ENCODE measurements at places on chromosomes 11 and 22.

GRCh38 chr11:84691830-84692229 lies 935.3 kb downstream of the DLG2 start:
- ATAC-seq, result no peak

DNA sequence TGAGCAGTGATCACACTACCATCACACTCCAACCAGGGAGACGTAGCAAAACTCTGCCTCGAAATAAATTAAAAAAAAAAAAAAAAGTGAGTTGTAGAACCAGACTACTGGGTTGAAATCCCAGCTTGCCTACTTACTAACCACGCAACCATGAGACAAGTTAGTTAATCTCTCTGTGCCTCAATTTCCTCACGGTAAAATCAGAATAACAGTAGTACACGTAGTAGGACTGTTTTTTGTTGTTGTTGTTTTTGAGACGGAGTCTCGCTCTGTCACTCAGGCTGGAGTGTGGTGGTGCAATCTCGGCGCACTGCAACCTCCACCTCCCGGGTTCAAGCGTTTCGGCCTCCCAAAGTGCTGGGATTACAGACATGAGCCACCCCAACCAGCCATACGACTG lies 14.2 kb downstream of the RAB6A start:
- ATAC-seq, result no peak

DNA sequence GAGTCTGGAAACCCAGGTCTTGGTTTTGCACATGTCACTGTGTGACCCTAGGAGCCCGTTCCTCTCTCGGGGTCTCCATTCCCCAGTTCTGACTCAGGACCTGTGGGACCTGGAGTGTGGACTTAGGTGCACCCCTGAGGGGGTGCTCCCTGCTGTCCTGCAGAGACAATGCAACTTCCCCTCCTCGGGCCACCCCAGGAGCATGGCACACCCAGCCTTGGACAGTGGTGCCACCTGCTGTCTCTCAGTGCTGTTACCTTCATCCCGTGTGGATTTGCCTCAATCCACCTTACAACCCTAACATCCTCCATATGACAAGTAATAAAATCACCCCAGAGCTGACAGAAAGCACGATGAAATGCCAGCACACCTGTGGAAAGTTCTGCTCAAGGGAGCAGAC lies 27.5 kb upstream of the CRYBB3 start:
- ATAC-seq, result no peak

- no peak for ATAC-seq
These were observed 68.7 kb downstream of the ZNRF3 start for GRCh38 chr22:28951969-28952521.

GRCh38 chr11:110830344-110830743 lies 118.1 kb upstream of the ARHGAP20 start:
- no peak for ATAC-seq

GRCh38 chr11:86056351-86056854 lies 12.5 kb downstream of the PICALM start:
- ATAC-seq, result peak; percentile 21

- ATAC-seq, result no peak
These were observed 3.1 kb downstream of the MFNG start for GRCh38 chr22:37483050-37483449.

DNA sequence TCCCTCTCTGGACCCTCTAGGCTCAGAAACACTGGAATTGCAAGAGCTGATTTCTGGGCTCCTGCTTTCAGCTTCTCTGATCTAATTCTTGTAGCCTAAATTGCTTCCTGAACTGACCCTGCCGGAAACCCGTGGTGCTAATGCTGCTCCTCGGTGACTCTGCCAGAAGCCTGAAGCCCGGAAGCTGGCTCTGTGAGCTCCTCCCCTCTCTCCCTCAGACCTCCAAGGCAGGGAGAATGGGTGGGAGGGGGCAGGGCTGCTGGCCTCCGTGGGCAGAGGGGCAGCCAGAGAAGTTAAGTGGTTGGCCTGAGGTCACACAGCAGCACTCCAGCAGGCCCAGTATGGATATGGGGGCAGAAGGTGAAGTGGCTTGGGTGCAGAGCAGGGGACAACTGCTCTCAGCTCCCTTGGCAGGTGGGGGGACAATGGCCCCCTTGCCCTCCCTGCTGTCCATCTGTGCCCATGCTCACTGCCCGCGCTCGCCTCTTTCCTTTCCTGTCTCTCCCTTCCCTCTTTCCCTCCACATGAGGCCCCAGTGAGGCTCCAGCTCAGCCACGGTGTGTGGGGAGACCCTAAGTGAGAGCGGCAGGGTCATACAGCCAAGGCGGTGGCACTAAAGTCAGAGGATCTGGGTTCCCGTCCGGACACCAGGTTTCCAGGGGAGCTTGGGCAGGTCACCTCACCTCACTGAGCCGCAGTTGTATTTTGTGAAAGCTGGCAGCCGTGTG lies 16.2 kb downstream of the CAPN5 start:
- ATAC-seq, result peak; percentile 87

DNA sequence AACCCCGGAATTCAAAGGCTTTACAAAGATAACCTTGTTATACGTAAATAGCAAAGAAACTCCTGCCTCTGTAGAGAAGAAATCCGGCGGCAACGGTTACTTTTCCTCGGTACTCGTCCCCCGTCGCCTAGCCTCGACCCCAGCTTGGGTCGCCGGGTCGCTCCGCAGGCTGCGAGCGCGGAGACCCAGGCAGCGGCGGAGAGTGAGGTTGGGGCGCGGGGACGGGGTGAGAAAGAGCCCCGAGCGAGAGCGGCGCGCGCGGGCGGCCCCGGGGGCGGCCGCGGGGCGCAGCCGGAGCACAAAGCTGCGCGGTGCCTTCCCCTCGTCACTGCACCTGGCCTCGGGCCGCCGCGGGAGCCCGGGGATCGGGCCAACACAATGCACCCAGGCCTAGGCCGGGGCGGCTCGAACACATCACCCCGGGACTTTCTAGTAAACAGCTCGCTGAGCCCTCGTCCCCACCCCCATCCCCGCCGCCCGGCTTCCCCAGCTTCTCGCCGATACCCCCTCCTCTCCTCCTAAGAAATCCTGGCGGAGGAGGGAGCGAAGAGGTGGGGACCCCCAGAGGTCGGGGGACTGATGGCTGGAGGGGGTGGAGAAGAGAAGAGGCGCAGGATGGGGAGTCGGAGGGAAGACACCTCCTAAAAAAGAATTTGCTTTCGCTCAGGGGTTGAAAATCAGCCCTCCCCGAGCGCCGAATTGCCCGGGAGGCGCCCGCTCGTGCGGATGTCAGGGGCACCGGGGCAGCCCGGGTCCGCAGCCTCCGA lies 845 bp downstream of the MPPED2 start:
- ATAC-seq, result no peak

DNA sequence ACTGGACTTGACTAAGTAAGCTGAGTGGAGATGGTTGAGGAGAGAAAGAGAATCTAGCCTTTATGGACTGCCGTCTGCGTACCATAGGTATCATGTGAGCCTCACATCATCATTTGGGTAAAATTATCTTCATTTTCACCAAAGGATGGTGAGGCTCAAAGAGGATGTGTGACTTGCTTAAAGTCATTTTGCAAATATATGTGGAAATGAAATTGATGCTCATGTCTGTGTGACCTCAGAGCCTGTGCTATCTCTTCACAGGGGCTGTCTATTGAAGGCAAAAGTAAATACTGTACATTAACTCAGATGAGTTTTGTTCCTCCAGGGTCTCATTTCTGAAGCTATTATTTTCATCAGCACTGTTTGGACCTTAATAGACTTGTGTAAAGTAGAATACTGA lies 83.3 kb upstream of the ALKBH3 start:
- no peak for ATAC-seq

- no peak for ATAC-seq
These were observed 20.3 kb upstream of the SLN start for GRCh38 chr11:107731941-107732688.

- ATAC-seq, result no peak
These were observed 540.4 kb downstream of the BUD13 start for GRCh38 chr11:116232364-116232828.

GRCh38 chr11:7501894-7502293 lies 11.9 kb upstream of the PPFIBP2 start:
- no peak for ATAC-seq

DNA sequence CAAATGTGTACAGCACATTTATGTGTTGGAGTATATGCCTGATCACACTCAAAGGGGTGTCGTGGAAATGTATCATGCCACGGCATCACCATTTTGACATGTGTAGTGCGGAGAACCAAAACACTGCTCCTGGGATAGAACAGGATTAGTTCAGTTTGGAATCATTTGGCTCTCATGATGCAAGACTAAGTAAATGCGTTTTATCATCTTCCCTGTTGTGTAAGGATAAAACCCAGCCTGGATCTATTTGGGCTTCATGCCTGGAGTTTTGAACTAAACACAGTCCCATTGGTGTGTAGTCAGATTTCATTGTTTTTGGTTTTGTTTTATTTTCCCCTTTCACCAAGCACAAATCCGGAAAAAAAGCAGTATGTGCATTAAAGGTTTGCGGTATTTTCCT lies 574.3 kb downstream of the NTM start:
- no peak for ATAC-seq

GRCh38 chr11:73160005-73160760 lies 18.1 kb upstream of the FCHSD2 start:
- ATAC-seq, result no peak

- no peak for ATAC-seq
These were observed 116.5 kb upstream of the MTNR1B start for GRCh38 chr11:92852946-92853345.

GRCh38 chr11:12862696-12863469 lies 146.2 kb upstream of the RASSF10 start:
- no peak for ATAC-seq

DNA sequence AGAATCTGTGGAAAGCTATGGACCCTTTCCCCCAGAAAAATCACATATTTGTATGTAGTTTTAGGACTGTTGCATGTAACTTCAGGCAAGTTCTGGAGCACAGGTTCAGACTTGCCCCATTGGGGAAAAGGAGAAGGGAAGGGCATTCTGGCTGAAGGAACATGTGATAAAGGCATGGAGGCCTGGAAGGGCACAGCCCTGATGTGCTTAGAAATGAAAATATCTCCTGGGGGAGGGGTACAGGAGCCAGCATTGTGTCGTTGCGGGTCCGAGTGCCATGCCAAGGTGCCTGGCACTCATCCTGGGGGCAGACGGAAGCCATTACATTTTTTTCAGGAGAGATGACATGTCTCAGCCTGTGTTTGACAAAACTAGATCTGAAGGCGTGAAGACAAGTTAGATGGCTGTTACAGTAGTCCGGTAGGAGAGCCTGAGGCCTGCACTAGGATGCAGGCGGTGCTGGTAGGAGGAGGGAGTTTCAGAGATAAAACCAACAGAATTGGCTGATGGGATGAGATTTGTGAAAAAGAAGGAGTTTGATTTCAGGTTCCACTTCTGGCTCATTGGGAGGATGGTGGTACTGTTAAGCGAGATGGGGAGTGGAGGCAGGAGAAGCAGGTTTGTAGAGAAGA lies 96.9 kb downstream of the TEAD1 start:
- ATAC-seq, result no peak

DNA sequence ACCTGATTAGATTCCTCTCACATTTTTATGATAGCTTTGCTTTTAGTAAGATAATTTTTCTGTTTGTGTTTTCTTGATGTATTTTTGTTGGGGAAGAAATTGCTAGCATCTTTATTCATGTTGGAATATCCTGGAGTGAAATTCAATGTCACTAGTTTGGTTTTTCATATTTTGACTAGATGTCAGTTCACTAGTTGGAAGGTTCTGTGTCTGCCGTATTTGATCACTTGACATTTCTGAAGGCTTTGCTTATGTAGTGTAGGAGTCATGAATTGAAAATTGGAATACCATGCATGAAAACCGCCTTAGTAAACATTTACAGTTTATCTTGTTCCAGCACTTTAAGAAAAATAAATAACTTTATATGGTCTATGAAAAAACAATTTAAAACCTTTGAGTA lies 348.4 kb downstream of the AASDHPPT start:
- ATAC-seq, result no peak

- ATAC-seq, result no peak
These were observed 217.3 kb upstream of the ARHGAP42 start for GRCh38 chr11:100469835-100470234.
